ENCODE measurements at places on chromosomes 6 and 20.

DNA sequence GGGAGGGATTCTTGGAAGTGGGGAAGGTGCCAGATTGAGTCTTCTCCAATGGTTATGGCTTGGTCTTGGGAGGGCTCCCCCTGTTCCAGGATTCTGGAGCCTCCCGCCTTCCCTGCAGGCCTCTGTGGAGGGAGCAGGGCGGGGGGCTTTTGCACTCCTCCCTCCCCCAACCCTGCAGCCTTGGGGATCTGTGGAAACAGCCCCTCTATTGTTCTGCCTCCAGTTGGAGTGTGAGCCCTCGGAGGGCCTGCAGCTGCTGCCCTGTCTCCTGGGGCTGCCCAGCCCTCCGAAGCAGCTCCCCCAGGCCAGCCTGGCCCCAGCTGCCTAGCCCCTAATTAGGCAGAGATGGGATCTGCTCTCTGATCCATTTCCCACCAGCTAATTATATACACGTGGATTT, 14.7 kb downstream of the FAM110A start:
- DNase-seq, result no peak

GRCh38 chr6:112804638-112805330, 457.7 kb downstream of the RFPL4B start:
- no peak for DNase-seq

DNA sequence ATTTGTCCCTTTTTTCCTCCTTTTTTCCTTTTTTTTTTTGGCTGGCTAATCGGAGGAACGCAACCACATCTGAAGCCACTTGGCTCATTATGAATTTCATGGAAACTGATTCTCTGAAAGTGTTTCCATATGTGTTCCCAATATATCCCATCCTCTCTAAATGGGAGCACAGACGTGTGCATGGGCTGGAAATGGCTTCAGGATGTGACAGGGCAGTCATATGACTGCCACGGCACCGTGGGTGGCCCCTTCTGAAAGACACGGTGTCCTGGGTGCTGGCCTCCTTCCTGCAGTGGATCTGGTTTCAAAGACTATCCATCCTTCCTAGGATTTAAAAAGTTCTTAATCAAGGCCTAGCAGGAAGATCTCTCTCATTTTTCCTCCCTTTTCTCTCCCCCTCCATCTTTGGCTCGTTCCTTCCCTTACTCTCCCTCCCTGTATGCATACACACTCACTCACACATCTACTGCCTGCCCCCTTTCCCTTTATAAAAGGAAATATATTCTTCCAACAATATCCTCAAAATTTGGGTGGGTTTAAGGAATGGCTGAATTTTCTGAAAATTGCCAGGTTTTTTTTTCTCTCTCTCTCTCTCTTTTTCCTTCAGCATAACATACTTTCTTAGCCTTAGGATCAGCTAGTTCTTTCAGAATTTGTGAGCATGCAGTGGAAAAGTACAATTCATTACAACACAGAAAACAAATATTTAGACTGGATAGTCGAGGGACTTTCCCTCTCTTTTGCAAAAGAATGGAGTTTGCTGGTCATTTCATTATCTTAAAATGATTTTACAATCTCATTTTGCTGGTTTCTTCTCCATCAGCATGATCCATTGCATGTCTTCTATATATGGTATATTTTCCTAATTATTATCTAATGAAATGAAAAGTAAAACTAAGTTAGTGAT, 161.2 kb upstream of the SUPT3H start:
- no peak for DNase-seq

DNA sequence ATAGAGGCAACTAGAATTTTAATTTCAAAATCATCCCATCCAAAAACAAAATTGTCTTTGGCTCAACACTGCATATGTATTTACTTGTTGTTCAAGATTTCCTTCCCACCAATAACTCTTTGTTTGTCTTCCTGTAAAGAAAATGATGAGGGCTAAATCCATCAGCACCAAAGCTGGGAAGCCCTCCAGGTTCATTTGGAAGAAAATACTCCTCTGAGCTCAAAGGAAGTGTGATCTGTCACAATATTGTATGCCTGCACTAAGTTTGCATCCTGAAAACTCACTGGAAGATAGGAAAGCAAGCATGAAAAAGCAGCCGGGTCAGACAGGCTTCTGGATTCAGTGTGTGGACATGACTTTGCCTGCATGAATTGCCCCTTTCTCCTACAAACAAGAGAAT, 28.7 kb upstream of the OPRM1 start:
- DNase-seq, result peak; percentile 2

- peak; percentile 90 for DNase-seq
Observed at GRCh38 chr6:158170656-158171081, 2.5 kb downstream of the GTF2H5 start.

DNA sequence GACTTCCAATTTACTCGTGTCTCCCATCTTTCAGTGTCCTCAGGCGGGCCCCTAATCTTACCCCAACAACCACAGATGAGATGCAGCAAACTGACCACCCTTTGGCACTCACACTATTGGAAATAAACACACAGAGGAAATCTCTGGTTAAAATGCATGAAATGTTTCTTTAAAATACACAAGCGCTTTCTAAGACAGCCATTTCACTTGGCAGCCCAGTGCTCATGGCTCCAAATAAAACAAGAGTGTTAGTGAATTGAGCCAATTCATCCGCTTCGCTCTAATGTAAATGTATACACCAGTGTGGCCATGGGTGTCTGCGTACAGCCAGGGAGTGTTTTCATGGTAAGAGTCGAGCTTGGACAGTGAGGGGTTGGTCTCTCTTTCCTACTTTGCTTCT, 282.9 kb downstream of the CLIC5 start:
- no peak for DNase-seq

Data from astrocyte of the hippocampus (primary cell).